ENCODE measurements at places on chromosomes 3 and 15. TPM values are rescaled to one million over a fixed set of nuclear protein-coding genes. Genes with fewer than 3 reads are reported as not detected.

Gene TGFBR2
- polyA plus RNA-seq: 87.0 TPM

- DNase-seq: no peak
These were observed 605.0 kb upstream of the TBL1XR1 start for GRCh38 chr3:177802151-177802900.

GRCh38 chr15:74769463-74770025 lies 12.3 kb upstream of the CSK start:
- no peak for DNase-seq

GRCh38 chr15:66573719-66574595 lies 8.2 kb upstream of the LCTL start:
- no peak for DNase-seq

Gene TMEM39A
- polyA plus RNA-seq: 47.5 TPM

DNA sequence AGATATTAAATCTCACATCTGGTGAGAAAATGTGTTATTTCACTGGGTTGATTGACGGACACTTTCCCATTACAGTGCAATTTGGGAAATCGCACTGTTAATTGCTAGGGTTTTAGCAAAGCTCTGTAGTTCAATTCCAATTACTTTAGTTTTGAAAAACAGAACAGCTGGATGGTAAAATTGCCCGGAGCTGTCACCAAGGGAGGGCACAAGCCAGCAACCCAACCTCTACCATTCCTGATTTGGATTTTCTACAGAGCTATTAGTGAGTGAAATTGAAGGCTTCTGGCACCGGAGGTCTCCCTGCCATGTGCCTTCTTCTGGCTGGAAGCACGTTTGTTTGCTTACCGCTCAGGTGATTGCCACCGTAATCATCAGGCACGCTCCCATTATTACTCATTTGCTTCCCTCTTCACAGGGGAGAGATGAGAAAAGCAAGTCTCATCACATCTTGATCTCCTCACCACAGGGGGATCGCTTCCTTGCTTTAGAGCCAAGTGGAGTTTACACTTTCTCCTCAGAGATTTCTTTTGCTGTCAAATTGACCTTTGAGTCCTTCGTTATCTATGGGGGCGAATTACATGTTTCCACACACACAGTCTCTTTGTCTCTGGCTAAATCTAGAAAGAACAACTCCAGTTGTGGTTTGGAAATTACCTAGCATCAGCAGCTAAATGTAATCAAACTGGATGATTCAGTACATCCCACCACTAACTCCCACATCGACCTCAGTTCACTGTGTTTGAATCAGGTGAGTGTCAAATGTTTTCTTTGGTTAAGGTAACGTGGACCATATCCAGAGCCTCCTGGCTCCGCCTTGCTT lies 421.7 kb upstream of the GOLIM4 start:
- no peak for DNase-seq

DNA sequence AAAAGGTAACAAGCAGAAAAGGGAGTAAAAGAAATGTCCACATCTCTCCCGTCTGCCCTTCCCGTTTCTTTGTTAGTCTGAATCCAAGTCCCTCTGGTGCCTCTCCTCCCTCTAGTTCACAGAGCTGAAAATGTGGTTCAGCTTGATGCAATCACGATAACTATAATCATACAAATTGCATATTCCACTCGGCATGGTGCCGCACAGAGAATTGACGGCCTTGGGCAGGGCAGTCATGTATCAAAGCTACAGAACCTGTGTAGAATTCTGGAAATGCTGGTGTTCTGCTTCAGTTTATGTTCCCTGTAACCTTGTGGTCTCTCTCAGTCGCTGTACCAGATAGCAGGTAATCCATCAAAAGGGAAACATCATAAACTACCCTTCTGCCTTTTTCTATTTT lies 562.9 kb upstream of the CBLB start:
- DNase-seq: no peak

- DNase-seq: no peak
These were observed 49.9 kb downstream of the P3H2 start for GRCh38 chr3:190070622-190071347.

- DNase-seq: no peak
These were observed 586.3 kb downstream of the ROBO2 start for GRCh38 chr3:77626157-77626556.

Gene CAMKV
- polyA plus RNA-seq: 0.19 TPM

Gene ROBO1
- polyA plus RNA-seq: 108 TPM

- DNase-seq: no peak
These were observed 14.4 kb upstream of the ANKRD28 start for GRCh38 chr3:15812183-15812582.

DNA sequence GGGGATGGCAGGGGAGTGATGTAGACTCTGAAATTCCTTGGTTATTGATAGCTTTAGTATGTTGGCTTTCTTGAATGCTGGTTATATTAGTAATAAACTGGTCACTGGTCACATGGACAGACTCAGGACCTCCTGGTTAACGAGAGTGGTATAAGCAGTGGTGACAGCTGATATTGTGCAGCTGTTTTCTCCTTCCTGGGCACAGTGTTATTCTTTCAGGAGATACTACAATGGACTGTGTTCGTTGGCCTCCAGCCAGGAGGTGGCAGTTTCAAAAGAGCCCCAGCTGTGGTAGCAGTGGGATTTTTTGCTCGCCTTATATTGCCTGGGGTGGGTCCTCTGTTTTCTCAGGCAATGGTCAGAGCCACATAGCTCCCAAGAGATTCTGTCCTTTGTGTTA lies 181.6 kb upstream of the RBMS3 start:
- no peak for DNase-seq

Gene OR5K1
- polyA plus RNA-seq: not detected

DNA sequence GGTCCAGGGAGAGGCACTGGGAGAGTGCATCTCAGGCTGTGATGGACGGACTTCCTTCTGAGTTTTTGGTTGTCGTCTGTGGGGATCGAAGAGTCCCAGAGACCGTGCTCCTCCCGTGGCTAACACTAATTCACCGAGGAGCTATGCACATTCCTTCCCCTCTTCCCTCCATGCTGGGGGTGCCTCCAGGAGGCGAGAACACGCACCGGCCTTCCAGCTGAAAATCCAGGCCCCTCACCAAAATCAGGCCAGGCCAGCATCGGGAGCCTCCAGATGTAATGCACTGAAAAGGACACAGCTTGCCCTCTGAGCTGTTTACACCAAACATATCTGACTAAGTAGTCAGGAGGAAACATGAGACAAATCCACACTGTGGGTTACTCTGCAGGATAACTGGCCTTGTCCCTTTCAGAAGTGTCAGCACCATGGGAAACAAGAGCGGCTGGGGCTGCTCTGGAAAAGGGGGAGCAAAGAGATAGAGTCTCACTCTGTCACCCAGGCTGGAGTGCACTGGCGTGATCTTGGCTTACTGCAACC lies 5.5 kb downstream of the RNU5B-1 start:
- no peak for DNase-seq

Gene GALNT15
- 2.3 TPM for polyA plus RNA-seq

DNA sequence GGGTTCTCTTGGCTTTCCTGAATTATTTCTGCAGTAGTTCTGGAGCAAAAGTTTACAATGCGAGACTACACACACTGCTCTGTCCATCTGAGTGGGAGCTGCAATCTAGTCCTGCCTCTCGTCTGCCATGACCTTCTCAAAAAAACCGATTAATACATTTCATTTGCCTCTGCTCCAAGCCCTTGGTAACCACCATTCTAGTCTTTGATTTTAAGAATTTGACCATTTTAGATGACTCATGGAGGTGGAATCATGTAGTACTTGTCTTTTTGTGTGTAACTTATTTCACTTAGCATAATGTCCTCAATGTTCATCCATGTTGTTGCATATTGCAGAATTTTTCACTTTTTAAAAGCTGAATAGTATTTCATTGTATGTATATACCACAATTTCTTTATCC lies 356.9 kb downstream of the SV2B start:
- no peak for DNase-seq

Gene ERICH6
- polyA plus RNA-seq: not detected

- no peak for DNase-seq
These were observed 135.4 kb downstream of the UACA start for GRCh38 chr15:70627734-70628548.

Gene MYO5C
- polyA plus RNA-seq: 5.5 TPM

Gene IMPG2
- 0.30 TPM for polyA plus RNA-seq

DNA sequence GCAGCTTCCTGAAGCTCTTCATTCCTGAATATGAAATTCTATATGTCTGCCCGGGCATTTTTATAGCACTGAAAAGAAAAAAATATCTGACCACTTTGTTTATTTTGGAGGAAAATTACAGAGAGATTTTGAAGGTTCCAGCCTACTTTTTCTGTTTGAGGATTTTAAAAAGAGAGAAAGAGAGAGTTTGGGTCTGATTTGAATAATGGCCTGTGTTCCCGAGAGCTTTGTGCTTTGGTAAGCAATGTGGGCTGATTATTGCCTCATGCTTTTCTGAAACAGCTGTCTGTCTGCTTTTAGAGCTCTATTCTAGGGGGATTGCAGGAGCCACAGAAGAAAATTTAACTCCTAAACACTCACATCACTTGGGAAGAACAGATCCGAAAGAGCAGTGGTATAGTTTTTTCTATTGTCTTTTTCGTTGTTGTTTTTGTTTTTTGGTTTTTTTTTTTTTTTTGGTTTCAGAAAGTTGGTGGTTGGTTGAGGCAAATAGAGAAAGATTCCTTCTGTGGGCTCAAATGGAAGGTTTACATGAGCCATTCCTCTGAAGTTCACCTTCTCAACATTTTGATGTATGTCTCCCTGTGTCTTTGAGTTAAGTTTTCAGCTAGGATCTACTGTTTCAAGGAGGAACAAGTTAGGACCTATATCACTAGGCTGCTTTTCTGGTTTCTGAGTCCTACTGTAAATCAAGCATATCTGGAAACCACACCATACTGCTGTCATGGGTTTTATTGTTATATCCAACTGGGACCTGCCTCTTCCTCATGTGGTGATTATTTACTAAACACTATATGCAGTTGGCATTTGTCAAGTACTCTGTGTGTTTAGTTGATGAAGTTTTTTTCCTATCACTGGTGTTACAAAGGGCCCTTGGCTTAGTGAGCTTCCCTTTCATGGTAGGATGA lies 178.9 kb downstream of the KCNMB2 start:
- no peak for DNase-seq

DNA sequence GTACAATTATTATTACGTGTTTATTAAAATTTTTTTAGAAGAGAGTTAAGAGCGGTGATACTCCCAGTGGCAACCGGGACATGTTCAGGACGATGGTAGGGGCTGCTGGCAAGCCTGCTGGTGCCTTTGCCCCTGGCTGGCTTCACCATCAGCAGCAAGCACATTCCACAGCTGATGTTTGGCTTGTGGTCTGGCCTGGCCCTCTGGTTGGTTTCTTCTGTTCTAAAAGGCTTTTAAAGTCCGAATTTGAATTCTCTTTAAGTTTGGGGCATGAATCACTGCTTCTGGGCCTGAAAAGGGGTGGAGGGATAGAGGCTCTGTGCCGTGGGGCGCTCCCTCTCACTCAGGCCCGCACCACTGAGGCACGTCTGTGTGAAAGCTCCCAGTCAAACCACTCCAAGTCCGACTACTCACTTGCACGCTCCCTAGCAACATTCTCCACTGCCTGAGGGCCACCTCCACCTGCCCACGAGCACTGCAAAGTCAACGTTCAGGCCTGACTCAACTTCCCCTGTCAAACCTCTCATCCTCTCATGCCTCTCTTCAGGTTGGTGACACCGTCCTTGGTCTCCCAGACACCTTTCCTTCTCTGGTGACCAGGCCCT lies 10.1 kb downstream of the ITGA11 start:
- no peak for DNase-seq

Gene C3orf49
- 0.50 TPM for polyA plus RNA-seq
